ENCODE measurements at places on chromosomes 11 and 22. TPM values are rescaled to one million over a fixed set of nuclear protein-coding genes. Genes with fewer than 3 reads are reported as not detected.

DNA sequence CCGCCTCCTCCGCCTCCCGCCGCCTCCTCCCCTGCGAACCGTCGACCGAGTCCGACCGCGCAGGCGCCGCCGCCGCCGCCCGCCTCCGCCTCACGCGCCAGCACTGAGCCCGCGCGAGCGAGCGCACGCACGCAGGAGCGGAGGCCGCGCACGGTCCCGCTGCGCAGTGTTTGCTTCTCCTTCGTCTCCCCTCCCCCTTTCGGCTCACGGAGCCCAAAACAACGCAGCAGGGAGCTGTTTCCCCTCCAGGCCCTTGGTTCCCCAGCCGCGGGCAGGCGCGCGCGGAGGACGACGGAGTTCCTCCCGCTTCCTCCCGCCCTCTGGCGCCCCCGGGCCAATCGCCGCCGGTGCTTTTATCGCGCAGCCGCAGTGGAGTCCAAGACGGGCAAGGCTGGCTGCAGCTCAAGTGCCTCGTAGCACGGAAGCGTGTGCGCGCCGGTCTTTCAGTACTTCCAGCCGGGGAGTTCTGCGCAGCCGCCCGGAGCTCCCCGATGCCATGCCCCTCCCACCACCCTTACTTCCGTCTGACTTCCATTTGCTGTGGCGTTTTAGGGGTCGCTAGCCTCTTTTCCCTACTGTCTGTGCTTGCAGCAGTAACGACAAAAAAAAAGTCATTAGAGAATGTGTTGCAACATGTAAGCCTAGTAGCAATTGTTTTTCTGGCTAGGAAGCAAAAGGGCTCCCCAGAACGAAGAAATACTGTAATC, at the start of gene HNRNPUL2:
Gene HNRNPUL2 (minus strand): TSS at position 293 of the 707 bp plus-strand sequence. CDS start 301 bp downstream, outside the sequence.
- peaks cover 18% of the 10 kb centered on the region for H3K4me1 ChIP-seq
- peak; percentile 100 for DNase-seq
- no peaks in the 10 kb centered on the region for H3K27me3 ChIP-seq
- H3K36me3 ChIP-seq: peaks cover 17% of the 10 kb centered on the region
- peak within 1 kb of the TSS; percentile 79 for H3K4me3 ChIP-seq

DNA sequence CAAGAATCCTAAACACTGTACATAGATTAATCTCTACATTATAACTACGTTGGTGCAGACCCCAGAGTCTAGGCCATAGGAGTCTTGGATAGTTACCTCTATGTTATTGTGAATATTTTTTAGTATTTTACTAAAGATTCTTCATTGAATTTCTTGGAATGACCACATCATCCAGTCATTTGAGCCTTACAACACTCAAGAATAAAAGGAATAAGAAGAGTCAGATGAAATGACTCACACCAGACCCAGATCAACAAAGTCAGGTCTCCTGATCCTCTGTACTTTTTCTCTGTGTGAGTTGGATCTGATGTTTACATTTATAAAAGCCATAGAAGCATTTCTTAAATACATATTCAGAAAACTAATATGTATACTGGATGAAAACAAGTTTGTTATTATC, 179.2 kb upstream of the ARHGAP20 start:
- no peak for DNase-seq
- no peaks in the 10 kb centered on the region for H3K27me3 ChIP-seq
- no peaks in the 10 kb centered on the region for H3K36me3 ChIP-seq
- H3K4me1 ChIP-seq: no peaks in the 10 kb centered on the region

DNA sequence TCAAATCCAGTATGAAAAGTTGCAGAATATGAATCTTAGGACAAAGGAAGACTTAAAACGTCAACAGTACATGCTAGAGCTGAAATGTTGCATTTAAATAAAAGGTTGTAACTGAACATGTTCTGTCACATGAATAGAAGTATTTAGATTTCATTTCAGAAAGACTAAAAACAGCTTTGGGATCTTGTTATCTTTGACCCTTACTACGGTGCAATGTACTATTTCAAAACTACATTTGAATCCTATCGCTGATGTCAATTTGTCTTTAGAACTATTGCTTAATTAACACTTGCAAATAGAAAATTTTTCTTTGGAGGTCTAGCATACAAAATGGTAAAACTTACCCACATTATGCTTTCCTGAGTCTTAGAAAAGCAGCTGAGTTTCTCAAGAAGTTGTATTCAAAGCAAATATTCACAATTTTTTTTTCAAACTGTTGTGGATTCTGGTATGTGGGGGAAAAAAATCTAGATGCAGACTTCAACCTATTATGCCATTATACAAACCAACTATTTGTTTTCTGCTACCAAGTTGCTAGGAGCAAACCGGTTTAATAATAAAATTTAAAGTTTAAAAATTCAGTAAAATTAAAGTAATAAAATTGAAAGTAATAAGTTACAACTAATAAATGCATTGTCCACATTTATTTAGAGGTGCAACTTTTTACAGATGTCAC, 25.4 kb downstream of the CSTF3 start:
- H3K27ac ChIP-seq: no peak overlapping the region
- H3K27me3 ChIP-seq: no peaks in the 10 kb centered on the region
- DNase-seq: no peak
- no peaks in the 10 kb centered on the region for H3K4me1 ChIP-seq

GRCh38 chr11:93528757-93529645, 14.2 kb downstream of the SMCO4 start:
- no peaks in the 10 kb centered on the region for H3K36me3 ChIP-seq
- H3K27ac ChIP-seq: no peak overlapping the region
- no peak for DNase-seq
- H3K4me1 ChIP-seq: peaks cover 19% of the 10 kb centered on the region
- H3K4me3 ChIP-seq: no peak overlapping the region
- H3K27me3 ChIP-seq: no peaks in the 10 kb centered on the region

DNA sequence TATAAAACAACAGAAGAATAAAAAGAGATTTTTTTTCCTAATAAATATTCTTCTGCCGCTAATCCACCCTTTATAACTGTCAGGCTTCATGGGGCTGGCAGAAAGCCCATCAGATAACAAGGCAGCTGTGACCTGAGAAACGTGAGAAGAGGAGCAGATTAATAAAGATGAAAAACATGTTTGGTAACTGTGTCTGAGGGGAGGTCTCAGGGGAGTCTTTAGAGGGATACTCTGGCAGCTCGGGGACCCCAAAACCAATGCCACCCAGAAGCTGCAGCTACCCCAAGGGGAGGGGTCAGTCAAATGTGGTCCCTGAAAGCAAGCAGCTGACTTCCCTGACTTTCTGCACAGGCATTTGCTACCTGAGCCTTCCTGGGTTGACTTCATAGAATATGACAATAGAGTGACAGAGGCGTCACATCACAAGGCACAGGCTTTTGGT, 48.4 kb upstream of the POU2AF1 start:
- no peak for DNase-seq
- H3K27me3 ChIP-seq: no peaks in the 10 kb centered on the region
- H3K27ac ChIP-seq: no peak overlapping the region
- no peak overlapping the region for H3K4me3 ChIP-seq
- H3K36me3 ChIP-seq: no peaks in the 10 kb centered on the region
- H3K4me1 ChIP-seq: no peaks in the 10 kb centered on the region

DNA sequence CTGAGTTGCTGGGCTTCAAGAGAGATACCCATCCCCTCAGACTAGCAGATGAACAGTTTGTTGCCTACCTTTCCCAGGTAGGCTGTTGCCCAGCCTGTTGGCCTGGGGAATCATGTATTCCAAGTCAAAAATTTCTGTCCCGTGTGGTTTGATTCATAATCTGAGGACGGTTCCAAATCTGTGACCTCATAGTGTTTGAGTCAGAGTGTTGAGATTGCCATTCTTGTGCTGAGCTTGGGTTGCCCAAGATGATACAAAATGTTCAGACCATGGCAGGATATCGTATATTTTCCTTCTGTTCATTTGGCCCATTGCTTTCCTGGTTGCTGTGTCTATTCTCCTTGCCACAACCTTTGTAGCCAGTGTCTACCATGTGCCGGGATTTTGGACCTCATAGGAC, 64.3 kb downstream of the CYB5R2 start:
- H3K4me1 ChIP-seq: peaks cover 19% of the 10 kb centered on the region
- DNase-seq: no peak
- no peaks in the 10 kb centered on the region for H3K27me3 ChIP-seq
- H3K27ac ChIP-seq: no peak overlapping the region

DNA sequence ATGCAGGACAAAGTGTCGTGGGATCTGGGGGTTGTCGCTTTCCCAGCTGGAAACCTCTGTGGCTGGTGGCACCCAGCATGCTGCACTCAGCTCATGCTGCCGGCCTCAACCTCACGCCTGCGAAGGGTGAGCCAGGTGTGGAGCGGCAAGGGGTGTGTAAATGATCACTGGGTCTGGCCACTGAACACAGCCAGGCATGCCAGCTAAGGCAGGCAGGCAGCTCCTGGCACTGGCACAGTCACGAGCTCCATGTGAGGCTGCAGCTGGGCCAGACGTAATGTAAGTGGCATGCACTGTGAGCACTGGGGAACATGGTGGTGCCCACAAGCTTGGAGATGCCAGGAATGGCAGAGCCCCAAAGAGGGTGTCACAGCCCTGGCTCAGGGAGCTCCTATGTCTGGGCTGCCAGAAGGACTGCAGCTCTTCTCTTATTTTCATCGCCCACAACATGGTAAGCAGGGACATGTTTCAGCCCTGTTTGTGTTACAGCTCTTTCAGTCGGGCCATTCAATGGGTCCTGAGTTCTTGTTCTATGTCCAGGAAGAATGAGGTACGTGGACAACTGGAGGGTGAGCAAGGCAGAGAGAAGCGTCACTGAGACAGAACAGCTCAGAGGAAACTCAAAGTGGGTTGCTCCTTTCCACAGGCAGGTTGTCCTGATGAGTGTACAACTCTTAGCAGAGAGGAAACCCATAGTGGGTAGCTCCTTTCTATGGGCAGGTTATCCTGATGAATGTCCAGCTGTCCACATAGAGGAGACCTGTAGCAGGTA, 403.8 kb downstream of the CNTN5 start:
- H3K36me3 ChIP-seq: no peaks in the 10 kb centered on the region
- no peaks in the 10 kb centered on the region for H3K27me3 ChIP-seq
- peaks cover 34% of the 10 kb centered on the region for H3K4me1 ChIP-seq
- H3K4me3 ChIP-seq: no peak overlapping the region
- no peak overlapping the region for H3K27ac ChIP-seq

GRCh38 chr11:133360860-133361688, 171.2 kb downstream of the OPCML start:
- H3K27me3 ChIP-seq: no peaks in the 10 kb centered on the region
- H3K4me1 ChIP-seq: no peaks in the 10 kb centered on the region
- no peaks in the 10 kb centered on the region for H3K36me3 ChIP-seq
- no peak for DNase-seq

GRCh38 chr22:36640106-36640672, 63.4 kb downstream of the CACNG2 start:
- H3K27ac ChIP-seq: no peak overlapping the region
- H3K36me3 ChIP-seq: no peaks in the 10 kb centered on the region
- peak; percentile 14 for DNase-seq
- peaks cover 15% of the 10 kb centered on the region for H3K4me1 ChIP-seq

- no peak overlapping the region for H3K4me3 ChIP-seq
- no peak for DNase-seq
- no peaks in the 10 kb centered on the region for H3K36me3 ChIP-seq
- H3K4me1 ChIP-seq: no peaks in the 10 kb centered on the region
These were observed 6.4 kb downstream of the CD6 start for GRCh38 chr11:60977836-60978235.

GRCh38 chr22:48874956-48875355, 952.7 kb downstream of the BRD1 start:
- DNase-seq: no peak
- no peaks in the 10 kb centered on the region for H3K4me1 ChIP-seq
- H3K36me3 ChIP-seq: no peaks in the 10 kb centered on the region
- H3K27me3 ChIP-seq: no peaks in the 10 kb centered on the region

- H3K4me1 ChIP-seq: peaks cover 33% of the 10 kb centered on the region
- no peak overlapping the region for H3K27ac ChIP-seq
- DNase-seq: peak; percentile 37
- H3K27me3 ChIP-seq: peaks cover 60% of the 10 kb centered on the region
- peak overlapping the region; percentile 4 for H3K4me3 ChIP-seq
These were observed 1.8 kb downstream of the OPCML start for GRCh38 chr11:133530501-133530835.

GRCh38 chr11:92501066-92501739, 276.6 kb downstream of the FAT3 start:
- no peaks in the 10 kb centered on the region for H3K27me3 ChIP-seq
- DNase-seq: no peak
- no peak overlapping the region for H3K4me3 ChIP-seq
- no peaks in the 10 kb centered on the region for H3K36me3 ChIP-seq
- H3K27ac ChIP-seq: no peak overlapping the region

- H3K27me3 ChIP-seq: peaks cover 49% of the 10 kb centered on the region
- no peak overlapping the region for H3K27ac ChIP-seq
- peaks cover 17% of the 10 kb centered on the region for H3K4me1 ChIP-seq
- peak; percentile 73 for DNase-seq
- no peaks in the 10 kb centered on the region for H3K36me3 ChIP-seq
These were observed 255.6 kb upstream of the CADM1 start for GRCh38 chr11:115759622-115760460.

GRCh38 chr22:19383292-19383691, 48.2 kb downstream of the HIRA start:
- no peaks in the 10 kb centered on the region for H3K36me3 ChIP-seq
- DNase-seq: no peak
- no peak overlapping the region for H3K4me3 ChIP-seq
- no peak overlapping the region for H3K27ac ChIP-seq
- no peaks in the 10 kb centered on the region for H3K4me1 ChIP-seq
- H3K27me3 ChIP-seq: no peaks in the 10 kb centered on the region

DNA sequence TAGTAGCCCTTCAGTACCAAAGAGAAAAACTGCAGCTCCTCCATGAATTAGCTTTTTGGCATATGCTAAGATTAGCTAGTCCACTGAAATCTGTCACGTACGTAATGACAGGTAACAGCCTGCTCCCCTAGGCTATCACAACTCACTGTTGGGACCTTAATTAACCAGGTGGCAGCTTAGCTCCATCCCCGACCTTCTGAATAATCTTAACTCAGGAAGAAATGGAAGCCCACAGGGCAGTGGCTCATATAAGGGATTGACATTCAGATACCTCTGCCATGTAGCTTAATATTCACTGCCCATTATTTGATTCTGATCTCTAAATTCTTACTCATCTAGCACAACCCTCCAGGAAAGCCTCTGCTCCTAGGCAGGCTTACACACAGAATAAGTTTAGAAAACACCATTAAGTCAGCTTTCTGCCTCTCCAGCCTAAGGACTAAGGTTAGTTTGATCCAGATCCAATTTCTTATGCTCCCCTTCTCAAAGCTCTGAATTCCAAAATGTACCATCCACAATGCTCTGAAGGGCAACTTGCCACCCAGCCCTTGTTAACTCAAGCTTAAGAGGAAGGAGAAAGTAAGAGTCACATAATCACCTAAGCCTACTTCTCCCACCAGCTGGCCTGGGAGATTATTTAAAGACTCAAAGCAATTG, 5.0 kb downstream of the HSPA8 start:
- H3K27me3 ChIP-seq: no peaks in the 10 kb centered on the region
- no peak overlapping the region for H3K4me3 ChIP-seq
- H3K4me1 ChIP-seq: peaks cover 25% of the 10 kb centered on the region
- DNase-seq: no peak

The MAPK8IP1 gene
- total RNA-seq: 11.0 TPM

The IL17REL gene
- total RNA-seq: not detected

The CHST1 gene
- total RNA-seq: not detected

The CNTF gene
- total RNA-seq: 1.6 TPM

The TPBGL gene
- not detected for total RNA-seq

The RASSF7 gene
- total RNA-seq: 12.8 TPM

The MDK gene
- total RNA-seq: 600 TPM

The SCT gene
- total RNA-seq: not detected

Measured in neural progenitor cell (in vitro differentiated cells).